ENCODE measurements at places on chromosomes 5 and 9.

- DNase-seq, result no peak
Observed at GRCh38 chr5:158268286-158268685, 409.3 kb upstream of the CLINT1 start.

DNA sequence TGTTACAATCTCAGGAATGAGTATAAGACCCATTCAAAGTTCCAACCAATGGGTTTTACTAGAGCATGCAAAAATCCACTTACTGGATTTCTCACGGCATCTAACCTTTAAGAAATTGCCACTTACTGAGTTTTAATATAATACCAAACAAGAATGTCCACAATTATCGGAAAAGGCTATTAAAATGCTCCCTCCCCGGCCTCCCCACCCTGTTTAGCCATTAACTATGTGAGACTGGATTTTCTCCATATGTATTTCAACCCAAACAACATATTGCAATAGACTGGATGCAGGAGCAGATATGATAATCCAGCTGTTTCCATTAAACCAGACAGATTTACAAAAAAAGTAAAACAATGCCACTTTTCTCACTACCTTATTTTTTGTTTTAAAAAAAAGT, 4.1 kb downstream of the AGTPBP1 start:
- DNase-seq, result no peak

GRCh38 chr5:124790895-124791732, 44.7 kb upstream of the ZNF608 start:
- DNase-seq, result no peak

DNA sequence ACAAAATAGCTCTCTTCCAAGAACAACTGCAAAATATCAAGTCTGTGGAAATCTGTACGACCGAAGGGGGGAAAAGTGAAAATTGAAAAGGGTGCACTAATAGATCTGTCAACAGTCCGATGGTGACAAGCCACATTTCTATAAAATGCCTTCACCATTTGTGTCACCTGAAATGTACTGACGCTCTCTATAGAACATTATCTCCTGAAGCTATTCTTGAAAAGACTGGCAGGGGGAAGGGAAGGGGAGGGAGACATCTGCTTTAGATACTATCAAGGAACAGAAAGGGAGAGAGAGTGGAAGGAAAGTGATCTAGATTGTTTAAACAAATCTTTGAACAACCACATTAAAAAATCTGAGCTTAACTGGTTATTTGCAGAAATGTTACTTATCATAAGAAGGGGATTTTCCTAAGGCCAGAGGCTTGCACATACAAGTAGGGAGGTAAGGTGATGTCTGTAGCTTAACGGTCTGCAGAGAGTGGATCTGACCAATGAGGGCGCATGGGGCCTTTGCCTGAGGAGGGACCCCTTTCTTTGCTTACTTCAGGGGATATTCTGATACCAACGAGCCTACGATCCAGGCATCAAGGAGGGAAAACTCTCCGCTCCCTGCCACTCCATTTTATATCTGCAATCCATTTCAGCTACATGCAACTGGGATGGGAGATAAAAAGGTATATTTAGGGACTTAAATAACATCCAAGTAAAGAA, 92.1 kb downstream of the CRB2 start:
- no peak for DNase-seq

GRCh38 chr5:98282521-98282920, 490.9 kb upstream of the RGMB start:
- DNase-seq, result no peak

DNA sequence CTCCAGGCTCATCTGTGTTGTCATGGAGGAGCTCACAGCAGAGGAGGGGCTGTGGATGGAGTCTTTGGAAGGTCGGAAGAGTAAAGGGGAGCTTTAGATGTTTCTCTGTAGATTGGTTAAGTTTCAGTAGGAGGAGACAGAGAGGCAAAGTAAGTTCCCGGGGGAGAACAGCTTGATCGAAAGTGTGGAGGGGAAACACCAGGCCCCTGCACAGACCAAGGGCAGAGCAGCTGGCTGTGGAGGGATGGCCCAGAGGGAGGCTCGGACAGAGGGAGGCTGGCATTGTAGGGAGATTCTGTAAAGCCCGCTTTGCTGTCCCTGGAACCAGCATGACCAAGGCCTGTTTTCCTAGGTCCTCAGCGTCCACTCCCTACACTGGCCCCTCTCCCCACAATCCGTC, 5.3 kb upstream of the OR2V2 start:
- DNase-seq, result no peak

DNA sequence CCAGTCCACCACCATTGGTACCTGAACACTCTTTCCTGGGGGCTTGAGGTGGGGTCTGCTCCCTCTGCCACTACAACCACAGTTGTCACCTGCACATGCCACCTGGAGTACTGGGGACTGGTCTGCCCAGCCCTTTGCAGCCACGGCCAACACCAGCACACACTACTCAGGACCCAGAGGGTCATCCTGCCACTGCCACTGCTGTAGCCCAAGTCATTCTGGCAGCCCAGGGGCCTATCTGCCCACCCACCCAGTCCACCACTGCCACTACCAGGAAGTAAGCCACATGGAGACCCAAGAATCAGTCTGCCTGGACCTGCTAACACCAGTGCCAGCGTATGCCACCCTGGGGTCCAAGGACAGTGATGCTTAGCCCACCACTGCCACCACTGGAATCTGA, 302.4 kb upstream of the TRPC7 start:
- no peak for DNase-seq

DNA sequence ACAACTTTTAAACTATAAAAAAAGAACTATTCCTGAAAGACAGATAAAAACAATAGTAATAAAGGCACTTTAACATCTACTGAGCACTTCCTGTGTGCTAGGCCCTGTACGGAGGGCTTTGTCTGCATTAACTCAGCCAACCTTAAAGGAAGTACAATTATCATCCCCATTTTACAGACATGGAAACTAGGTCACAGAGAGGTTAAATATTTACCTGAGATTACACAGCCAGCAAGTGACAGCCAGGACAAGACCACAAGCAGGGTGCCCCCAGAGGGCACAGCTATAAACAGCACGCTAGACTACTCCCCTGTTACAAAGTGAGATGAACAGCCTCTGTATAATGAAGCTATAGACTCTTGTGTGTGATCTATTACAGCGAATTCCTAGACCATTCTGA, 25.5 kb downstream of the DDX31 start:
- DNase-seq, result no peak

- DNase-seq, result no peak
Observed at GRCh38 chr9:114362394-114362793, 25.4 kb downstream of the AKNA start.

- DNase-seq, result no peak
Observed at GRCh38 chr5:178431063-178431781, 159.0 kb downstream of the COL23A1 start.

GRCh38 chr5:76199336-76200318, 116.4 kb downstream of the SV2C start:
- no peak for DNase-seq

GRCh38 chr9:128286440-128286839, 10.4 kb downstream of the SWI5 start:
- DNase-seq, result no peak

DNA sequence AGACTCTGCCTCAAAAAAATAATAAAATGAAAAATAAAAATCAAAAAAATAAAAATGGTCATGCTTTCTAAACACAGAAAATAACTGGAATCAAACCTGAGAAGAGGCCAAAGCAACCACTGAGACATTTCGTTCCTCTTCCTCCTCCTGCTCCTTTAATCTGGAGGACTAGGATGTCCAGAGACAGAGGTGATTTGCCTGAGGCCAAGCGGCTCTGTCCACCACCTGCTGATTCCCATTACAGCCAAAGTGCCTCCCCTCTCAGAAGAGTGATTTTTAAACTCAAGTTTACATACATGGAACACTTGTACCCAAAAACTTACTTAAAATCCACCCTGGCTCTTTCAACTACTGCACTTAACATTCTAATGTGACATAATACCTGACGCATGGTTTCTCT, 65.6 kb downstream of the TLE1 start:
- DNase-seq, result no peak

DNA sequence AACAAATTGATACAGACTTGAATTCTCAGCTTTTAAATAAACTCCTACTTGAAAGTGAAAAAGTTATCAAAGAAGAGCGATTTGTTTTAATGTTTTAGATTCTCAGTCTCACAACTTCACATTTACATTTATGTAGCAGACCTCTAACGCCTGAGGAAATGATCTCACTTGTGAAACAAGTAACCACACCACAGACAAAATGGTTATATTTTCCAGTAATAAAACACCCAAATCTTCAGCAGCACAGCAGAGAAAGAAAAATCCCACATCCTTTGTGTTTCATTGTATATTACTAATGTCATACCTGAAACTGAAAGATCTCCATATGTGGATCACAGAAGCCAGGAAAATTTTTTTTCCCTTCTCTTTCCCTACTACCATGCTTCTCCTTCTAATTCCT, 29.8 kb upstream of the GZMA start:
- no peak for DNase-seq

GRCh38 chr5:69043655-69043996, 50.2 kb upstream of the SLC30A5 start:
- no peak for DNase-seq

- no peak for DNase-seq
Observed at GRCh38 chr5:73137563-73138530, 17.5 kb downstream of the TMEM171 start.

GRCh38 chr5:116360008-116360853, 214.4 kb downstream of the SEMA6A start:
- DNase-seq, result no peak

- no peak for DNase-seq
Observed at GRCh38 chr9:111926421-111926875, 29.8 kb downstream of the UGCG start.

- DNase-seq, result no peak
Observed at GRCh38 chr9:82677086-82677485, 385.9 kb downstream of the RASEF start.

- no peak for DNase-seq
Observed at GRCh38 chr5:144467792-144468191, 297.1 kb downstream of the KCTD16 start.

DNA sequence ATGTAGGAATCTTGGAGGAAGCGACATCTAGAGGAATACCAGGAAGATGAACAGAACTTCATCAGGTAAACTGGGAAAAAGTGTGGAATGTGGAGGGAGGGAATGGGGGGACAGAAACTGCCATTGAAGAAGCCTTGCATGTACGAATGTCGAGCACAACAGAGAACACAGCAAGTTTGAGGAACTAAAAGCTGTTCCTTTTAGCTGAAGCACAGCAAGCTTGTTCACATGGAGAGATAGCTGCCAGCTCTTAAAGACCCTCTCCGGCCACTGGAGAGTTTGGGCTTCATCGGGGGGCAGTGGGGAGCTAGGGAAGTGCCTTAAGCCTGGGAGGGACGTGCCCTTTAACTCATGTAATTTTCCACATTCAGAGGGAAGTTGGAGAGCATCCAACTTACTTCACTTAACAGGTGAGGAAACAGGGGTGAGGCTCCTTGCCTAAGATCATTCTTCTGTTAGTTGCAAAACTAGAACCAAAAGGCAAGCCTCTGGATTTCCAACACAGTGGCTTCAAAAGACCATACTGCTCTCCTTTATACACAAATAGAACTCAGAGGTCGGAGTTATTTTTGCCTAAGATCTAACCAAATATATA, 2.3 kb upstream of the CYFIP2 start:
- DNase-seq, result no peak

DNA sequence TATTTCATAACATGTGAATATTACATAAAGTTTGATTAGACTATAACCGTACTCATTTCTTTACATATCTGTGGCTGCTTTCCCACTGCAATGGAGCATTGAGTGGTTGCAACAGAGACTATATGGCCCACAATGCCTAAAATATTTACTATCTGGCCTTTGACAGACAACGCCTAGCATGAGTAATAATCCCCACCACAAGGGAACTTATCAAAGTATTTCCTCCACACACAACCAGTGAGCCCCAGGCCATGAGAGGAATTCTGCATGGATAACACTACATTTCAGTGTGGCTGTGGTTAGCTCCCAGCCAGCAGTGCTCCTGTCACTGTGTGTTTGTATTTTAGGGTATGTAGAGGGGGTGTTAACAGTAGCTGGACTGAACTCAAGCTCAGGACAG, 54.8 kb downstream of the FAM81B start:
- no peak for DNase-seq

DNA sequence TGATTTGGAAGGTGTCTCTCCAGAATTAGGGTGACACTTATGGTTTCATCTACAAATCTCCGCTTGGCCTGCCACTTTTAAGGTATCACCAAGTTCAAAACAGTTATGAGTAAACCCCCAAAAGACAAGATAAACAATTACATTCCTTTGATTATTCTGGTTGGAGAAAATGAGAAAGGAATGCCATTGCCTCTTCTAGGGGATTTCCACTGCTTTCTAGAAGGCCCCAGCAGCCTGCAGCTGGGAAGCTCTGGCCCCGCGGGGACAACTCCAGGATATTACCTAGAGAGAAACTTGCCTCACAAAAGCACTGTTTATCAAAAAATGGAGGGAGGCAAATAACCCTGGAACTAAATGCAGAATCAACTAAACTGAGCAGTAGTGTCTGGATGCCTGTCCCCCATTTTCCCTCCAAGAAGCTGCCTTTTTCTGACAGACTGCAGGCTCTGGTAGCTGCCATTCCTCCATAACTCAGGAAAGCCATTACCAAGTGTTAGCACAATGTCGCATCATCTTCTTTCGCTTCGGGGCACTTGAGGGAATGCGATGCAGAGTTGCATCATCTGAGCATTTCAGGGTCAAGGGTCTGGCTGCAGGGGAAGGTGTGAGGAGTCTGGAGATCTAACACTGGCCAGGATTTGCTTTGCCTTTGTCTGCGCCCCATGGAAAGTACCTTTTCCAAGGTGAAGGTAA, 71.5 kb upstream of the PLPP6 start:
- no peak for DNase-seq

GRCh38 chr5:67019065-67019845, 177.3 kb downstream of the CD180 start:
- no peak for DNase-seq

GRCh38 chr5:2455878-2456277, 295.6 kb downstream of the IRX2 start:
- no peak for DNase-seq

- DNase-seq, result no peak
Observed at GRCh38 chr5:77200663-77201062, 9.8 kb upstream of the PDE8B start.

All from T-helper 2 cell (primary cell).